ELR (cell line): ENCODE measurements at places on chromosomes 2 and 18.

GRCh38 chr2:240359695-240360094 lies 75.8 kb upstream of the GPC1 start:
- no peak for DNase-seq

- DNase-seq, result no peak
Measured at GRCh38 chr2:168635065-168635577, 167.3 kb upstream of the NOSTRIN start.

GRCh38 chr2:25809646-25810045 lies 68.6 kb downstream of the ASXL2 start:
- DNase-seq, result no peak

DNA sequence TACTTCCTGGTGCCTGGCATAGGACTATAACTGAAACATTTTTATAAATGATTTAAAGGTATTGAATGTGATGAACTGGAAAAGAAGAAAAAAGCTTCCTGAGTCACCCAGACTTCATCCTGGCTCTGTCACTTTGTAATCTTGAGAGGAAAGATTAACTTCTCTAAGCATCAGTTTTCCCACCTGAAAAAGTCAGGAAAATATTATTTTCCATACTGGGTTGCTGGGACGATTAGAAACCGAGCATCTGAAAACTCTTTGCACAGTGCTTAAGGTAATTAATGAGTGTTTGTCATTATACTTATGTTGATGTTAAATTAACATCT lies 71.8 kb downstream of the FMNL2 start:
- no peak for DNase-seq

- no peak for DNase-seq
Measured at GRCh38 chr2:183179156-183179555, 54.9 kb downstream of the NUP35 start.

DNA sequence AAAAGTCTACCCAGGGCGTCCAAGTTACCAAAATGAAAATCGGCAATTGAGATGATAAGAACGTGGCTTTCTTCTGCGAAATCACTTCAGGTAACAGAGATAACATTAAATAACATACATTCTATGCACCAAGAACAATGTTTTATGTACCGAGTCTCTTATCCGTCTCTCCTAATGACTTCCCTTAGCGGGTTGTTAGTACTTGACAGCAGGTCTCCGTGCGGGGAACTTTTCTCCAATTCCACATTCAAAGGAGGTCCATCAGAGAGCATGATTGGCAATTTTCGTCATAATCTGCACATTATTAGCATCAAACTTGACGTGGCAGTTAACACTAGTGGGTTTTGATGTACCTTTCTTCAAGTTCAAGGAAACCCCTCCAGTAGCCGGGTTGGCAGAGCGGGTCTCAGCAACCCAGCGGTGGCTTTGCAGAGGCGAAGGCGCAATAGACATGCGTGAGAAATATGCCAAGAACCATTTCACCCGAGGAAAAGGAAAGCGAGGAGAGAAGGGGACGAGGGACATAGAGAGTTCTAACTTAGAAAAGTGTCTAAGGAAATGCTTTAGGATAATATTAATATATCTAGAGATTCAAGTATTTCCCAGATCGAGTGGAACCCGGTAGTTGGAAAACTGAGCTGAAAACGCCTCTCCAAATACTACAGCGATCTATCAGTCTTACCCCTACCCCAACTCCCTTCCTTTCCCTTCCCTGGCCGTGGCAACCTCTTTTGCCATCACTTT lies 5.0 kb downstream of the EVX2 start:
- no peak for DNase-seq

DNA sequence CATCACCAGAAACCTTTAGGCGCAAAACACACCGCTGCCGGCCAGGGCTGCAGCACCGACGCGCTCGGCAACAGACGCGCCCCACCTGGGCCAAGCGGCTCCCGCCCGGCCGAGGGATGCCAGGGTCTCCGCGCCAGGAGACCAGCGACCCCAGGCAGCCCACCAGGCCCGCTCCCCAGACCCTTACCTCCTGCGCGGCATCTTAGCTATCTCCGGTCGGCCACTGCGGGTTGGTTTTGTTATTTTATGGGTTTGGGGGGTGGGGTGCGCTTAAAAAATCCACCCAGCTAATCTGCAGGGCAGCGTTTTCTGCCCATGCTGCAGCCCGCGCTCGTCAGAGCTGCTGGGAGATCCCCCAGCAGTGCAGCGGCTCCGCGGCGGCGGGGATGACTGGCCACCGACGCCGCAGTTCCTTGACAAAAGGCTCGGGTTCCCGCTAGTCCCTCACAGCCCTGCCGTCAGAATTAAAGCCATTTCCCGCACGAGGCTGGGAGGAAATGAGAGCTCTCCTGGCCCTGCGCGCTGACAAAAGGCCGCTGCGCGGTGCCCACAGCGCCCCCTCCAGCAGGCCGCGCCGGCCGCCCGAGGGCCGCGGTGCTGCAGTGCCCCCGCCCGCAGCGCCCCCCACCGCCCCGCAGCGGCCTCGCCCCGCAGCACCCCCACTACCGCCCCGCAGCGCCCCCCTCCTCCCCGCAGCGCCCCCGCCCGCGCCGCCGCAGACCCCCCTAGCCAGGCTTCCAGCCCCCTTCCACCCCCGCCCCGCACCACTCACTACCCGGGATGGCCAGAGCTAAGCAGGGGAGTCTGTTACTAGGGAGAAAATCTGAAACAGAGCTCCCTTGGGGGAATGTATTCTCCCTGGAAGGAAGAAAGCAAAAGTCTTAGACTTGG lies at the start of gene ADD2:
Gene ADD2, minus strand, starts transcription at position 502 of the 891 bp plus-strand sequence. CDS start 61,792 bp downstream, outside the sequence.
- DNase-seq, result peak; percentile 44
